Thymus (tissue), 14 donors: ENCODE measurements at places on chromosomes 12 and 14. TPM values are rescaled to one million over a fixed set of nuclear protein-coding genes. Genes with fewer than 3 reads are reported as not detected.

DNA sequence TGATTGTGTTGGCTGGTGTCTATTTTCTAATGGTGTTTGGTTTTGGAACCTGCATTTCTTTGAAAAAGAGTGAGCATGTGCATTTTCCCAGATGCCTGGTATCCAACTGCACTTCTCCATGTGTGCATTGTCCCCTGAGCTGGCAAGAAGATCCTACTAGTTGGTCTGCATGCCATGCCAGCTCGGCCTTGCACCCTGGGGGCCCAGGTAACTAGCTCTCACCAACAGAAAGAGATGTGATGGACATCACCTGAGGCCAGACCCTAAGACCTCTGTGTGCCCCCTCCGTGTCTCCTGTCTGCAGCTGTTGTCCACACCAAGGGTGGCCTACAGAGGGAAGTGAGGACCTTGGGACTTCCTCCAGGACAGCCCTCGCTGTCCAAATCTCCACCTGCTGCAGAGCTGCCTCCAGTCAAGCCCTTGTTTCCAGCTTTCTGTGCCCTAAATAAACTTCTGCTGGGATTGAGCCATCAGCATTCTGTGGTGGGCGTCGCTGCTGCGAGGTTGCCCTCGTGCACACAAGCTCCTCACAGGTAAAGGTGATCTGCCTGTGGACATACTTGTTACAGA, 30.1 kb upstream of the GPR132 start:
- H3K4me1 ChIP-seq = no peaks in the 10 kb centered on the region
- no peaks in the 10 kb centered on the region for H3K36me3 ChIP-seq
- no peak overlapping the region for H3K4me3 ChIP-seq

- H3K27ac ChIP-seq = no peak overlapping the region
These were observed 60.6 kb downstream of the SUDS3 start for GRCh38 chr12:118436986-118437385.

- H3K4me3 ChIP-seq = no peak overlapping the region
- peaks cover 16% of the 10 kb centered on the region for H3K4me1 ChIP-seq
- H3K27me3 ChIP-seq = no peaks in the 10 kb centered on the region
- DNase-seq = no peak
- H3K36me3 ChIP-seq = peaks cover 20% of the 10 kb centered on the region
These were observed 183.1 kb upstream of the HIF1A start for GRCh38 chr14:61512026-61512834.

DNA sequence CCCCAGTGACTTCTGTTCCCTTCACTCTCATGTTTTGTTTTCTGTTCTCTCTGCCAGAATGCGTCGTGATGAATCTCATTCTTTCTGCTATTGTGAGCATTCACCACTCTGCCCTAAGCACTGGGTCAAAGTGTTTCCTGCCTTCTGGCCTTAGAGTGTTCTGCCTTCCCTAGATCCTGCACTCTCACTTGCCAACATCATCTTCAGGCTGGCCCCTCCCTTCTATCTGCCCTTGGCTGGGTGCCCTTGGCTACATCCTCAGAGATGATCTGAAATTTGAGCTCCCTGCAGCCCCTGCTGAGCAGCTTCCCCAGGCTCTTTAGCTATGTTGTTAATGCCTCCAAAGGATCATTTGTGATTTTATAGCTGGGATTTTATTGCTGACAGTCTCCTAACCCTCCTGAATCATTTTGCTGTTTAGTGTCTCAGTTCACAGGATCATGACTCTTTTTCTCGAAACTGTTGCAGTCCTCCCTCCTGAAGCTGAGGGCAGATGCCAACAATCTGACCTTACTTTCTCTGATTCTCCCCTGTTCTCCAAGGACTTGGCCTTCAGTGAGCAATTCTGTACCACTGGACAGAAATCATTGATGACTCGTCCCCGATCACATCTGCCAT, 4.5 kb downstream of the DHRS2 start:
- H3K4me3 ChIP-seq = no peak overlapping the region
- H3K36me3 ChIP-seq = no peaks in the 10 kb centered on the region
- H3K4me1 ChIP-seq = no peaks in the 10 kb centered on the region
- H3K27me3 ChIP-seq = no peaks in the 10 kb centered on the region
- H3K27ac ChIP-seq = no peak overlapping the region

- H3K4me1 ChIP-seq = no peaks in the 10 kb centered on the region
- H3K36me3 ChIP-seq = peaks cover 9% of the 10 kb centered on the region
- no peak for DNase-seq
- no peaks in the 10 kb centered on the region for H3K27me3 ChIP-seq
- H3K4me3 ChIP-seq = no peak overlapping the region
These were observed 42.6 kb upstream of the REP15 start for GRCh38 chr12:27653661-27654060.

DNA sequence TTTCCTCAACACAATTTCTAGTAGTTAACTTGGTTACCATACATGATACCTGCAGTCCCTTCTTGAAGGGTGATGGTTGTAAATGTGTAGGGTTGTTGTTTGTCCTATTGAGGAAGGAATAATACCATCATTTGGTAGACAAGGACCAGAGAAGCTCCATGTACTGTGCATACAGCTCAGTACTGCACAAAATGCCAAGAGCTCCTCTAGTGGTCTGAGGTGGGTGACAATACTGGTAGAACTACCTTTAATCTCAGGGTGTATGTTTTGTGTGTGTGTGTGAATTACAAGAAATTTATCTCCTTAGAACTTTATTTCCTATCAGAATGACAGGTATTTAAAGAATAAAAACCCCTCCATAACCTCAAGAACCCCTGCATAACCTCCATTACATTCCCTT, 575.3 kb downstream of the TMTC2 start:
- H3K27ac ChIP-seq = no peak overlapping the region
- no peaks in the 10 kb centered on the region for H3K4me1 ChIP-seq
- no peak for DNase-seq
- H3K4me3 ChIP-seq = no peak overlapping the region

- no peaks in the 10 kb centered on the region for H3K36me3 ChIP-seq
- no peak for DNase-seq
- H3K4me3 ChIP-seq = no peak overlapping the region
- no peak overlapping the region for H3K27ac ChIP-seq
- no peaks in the 10 kb centered on the region for H3K4me1 ChIP-seq
These were observed 20.1 kb upstream of the SLC6A12 start for GRCh38 chr12:234019-234418.

- H3K27me3 ChIP-seq = no peaks in the 10 kb centered on the region
- H3K36me3 ChIP-seq = no peaks in the 10 kb centered on the region
- no peak for DNase-seq
These were observed 13.7 kb upstream of the TCTN1 start for GRCh38 chr12:110600254-110600653.

DNA sequence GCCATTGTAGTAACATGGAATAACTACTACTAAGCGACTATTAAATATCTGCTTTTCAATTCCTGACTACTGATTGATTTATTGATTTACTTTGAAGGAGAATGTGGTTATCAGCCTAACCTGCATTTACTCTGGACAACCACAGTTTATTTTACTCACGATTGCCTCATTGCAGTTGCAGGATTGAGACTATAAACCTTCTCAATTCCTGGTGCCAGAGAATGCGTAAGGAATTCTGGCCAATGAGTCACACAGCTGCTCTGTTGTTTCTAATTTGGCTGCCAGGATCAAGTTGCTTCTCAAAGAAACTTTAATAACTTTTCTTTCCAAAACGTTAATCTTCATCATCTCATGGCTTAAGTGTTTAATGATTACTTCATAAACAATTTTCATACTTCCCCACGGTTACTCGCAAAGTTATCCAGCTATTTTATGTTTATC, 13.1 kb upstream of the TMTC1 start:
- H3K27me3 ChIP-seq = no peaks in the 10 kb centered on the region
- no peak overlapping the region for H3K4me3 ChIP-seq
- no peak overlapping the region for H3K27ac ChIP-seq
- H3K36me3 ChIP-seq = no peaks in the 10 kb centered on the region
- H3K4me1 ChIP-seq = no peaks in the 10 kb centered on the region

MDGA2 gene
- polyA plus RNA-seq = 0.02 TPM

CLEC9A gene
- 12.6 TPM for polyA plus RNA-seq

DPF3 gene
- polyA plus RNA-seq = 0.46 TPM

AQP6 gene
- under 0.01 TPM for polyA plus RNA-seq

MIP gene
- polyA plus RNA-seq = 0.02 TPM

OVCH1 gene
- polyA plus RNA-seq = 0.09 TPM

PTPRO gene
- 2.9 TPM for polyA plus RNA-seq

ALG10B gene
- polyA plus RNA-seq = 3.1 TPM
